ENCODE measurements at places on chromosomes 6 and 20.

DNA sequence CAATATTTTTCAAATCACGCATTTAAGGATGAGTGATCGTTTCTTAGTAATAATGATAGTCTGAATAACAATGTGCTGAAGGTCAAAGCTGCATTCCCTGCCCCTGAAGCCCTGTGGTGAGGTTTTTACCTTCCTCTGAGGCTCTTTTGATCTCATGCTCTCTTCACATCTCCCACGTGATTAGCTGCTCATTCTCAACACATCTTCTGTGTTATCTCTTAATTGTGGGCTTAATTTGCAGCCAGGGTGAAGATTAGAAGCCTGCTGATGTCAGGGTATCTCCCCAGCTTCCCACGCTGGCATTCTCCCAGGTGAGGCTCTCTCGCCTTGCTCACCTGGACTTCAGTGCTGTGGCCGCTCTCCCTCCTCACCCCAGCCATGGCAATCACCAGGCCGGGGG lies 109.7 kb upstream of the FOXQ1 start:
- H3K27me3 ChIP-seq = no peaks in the 10 kb centered on the region
- no peaks in the 10 kb centered on the region for H3K36me3 ChIP-seq
- H3K4me1 ChIP-seq = no peaks in the 10 kb centered on the region
- H3K4me3 ChIP-seq = no peak overlapping the region
- H3K27ac ChIP-seq = no peak overlapping the region

GRCh38 chr20:59733351-59733750 lies 129.0 kb downstream of the PHACTR3 start:
- no peak overlapping the region for H3K27ac ChIP-seq
- no peaks in the 10 kb centered on the region for H3K4me1 ChIP-seq
- H3K27me3 ChIP-seq = no peaks in the 10 kb centered on the region
- no peaks in the 10 kb centered on the region for H3K36me3 ChIP-seq
- no peak overlapping the region for H3K4me3 ChIP-seq
- DNase-seq = peak; percentile 11

DNA sequence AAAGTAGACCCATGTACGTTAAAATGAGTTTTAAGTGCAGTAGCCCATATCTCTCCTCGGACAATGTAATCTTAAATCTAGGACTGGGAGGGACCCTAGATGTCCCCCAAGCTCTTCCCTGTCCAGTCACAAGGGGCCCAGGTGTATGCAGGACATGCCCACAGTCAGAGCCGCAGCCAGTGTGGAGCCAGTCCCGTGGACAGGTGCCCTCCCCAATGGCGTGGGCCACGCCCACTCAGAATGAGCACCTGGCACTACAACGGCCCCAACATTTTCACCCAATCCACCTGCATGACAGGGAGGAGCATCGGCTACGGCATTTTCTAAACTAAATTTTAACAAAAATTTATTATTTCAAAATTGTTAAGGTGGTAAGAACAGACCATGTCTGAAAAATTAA lies 53.2 kb downstream of the WDR27 start:
- no peak for DNase-seq
- H3K27me3 ChIP-seq = no peaks in the 10 kb centered on the region
- H3K27ac ChIP-seq = no peak overlapping the region
- H3K36me3 ChIP-seq = no peaks in the 10 kb centered on the region
- no peak overlapping the region for H3K4me3 ChIP-seq

DNA sequence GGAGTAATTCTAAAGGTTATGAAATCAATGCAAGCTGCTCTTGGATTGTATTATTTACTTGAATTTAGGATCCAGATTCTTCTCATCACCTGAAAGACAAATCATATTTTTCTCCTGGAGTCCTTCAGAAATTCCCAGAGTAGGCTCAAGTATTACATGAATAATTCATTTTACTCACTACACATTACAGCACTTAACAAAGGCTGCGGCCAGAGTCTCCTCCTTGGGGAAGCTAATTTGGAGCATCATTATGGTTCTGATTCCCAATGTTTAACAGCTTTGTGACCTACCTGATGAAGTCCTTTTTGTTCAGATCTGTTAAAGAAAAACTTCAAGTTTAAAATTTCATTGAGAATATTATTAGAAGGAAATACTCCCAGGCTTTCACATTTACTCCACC lies 28.7 kb downstream of the GRIK2 start:
- H3K36me3 ChIP-seq = no peaks in the 10 kb centered on the region
- H3K27ac ChIP-seq = no peak overlapping the region
- no peaks in the 10 kb centered on the region for H3K4me1 ChIP-seq

GRCh38 chr6:169265486-169266131 lies 12.0 kb upstream of the THBS2 start:
- no peaks in the 10 kb centered on the region for H3K27me3 ChIP-seq
- no peak overlapping the region for H3K27ac ChIP-seq
- H3K4me3 ChIP-seq = no peak overlapping the region
- H3K4me1 ChIP-seq = peaks cover 4% of the 10 kb centered on the region

- H3K36me3 ChIP-seq = no peaks in the 10 kb centered on the region
- H3K27ac ChIP-seq = no peak overlapping the region
- DNase-seq = no peak
Measured at GRCh38 chr20:47859278-47859677, 74.0 kb upstream of the SULF2 start.

DNA sequence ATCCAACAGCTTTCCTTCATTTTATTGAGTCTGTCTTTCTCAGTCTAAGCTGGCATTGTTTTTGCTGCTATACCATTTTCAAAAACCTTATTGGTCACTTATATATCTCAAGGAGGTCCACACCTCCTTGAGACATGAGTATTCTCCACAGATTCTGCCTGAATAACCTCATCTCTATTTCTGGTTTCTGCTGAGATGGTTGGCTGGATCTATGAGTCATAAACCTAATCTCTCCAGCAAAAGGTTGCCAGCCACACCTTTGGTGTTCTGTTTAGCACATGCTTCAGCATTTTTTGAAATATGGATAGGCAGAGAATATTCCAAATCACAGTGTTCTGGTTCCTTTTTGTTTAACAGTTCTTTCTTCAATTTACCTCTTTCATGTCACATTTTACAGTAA lies 40.8 kb upstream of the TMEM244 start:
- no peaks in the 10 kb centered on the region for H3K36me3 ChIP-seq
- no peak overlapping the region for H3K27ac ChIP-seq
- H3K27me3 ChIP-seq = no peaks in the 10 kb centered on the region
- no peak for DNase-seq
- H3K4me1 ChIP-seq = no peaks in the 10 kb centered on the region
- no peak overlapping the region for H3K4me3 ChIP-seq

- DNase-seq = no peak
- H3K27ac ChIP-seq = no peak overlapping the region
- H3K4me1 ChIP-seq = no peaks in the 10 kb centered on the region
- no peaks in the 10 kb centered on the region for H3K27me3 ChIP-seq
- H3K36me3 ChIP-seq = peaks cover 3% of the 10 kb centered on the region
Measured at GRCh38 chr6:28371706-28372451, 22.1 kb downstream of the ZKSCAN3 start.

DNA sequence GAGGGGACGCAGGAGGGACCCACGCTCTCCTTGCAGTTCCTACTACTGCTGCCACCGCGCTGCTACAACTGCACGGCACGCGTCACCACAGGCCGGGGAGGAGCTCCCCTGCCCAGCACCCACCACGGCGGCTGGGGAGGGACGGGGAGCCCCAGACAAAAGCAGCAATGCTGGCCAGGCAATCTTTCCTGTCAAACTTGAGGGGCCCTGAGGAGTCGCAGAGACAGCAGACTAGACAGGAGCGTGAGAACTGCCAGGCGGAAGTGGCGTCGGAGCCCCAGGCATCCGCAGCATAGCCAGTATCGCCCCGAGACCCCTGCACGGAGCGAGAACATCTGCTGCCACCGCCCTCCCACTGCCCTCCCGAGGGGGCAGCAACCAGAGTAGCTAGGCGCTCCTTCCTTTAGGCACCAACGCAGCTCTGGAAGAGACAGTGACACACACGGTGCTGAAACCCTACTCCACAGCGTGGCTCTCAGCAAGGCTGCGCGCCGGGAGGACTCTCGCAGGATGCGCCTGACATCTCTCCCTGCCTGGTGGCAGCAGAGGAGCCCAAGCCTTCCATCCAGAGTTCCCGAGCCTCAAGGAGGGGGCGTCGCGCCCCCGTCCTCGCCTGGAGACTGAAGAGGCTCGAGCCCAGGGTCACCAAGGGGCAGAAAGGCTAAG lies 2.2 kb downstream of the TAF4 start:
- H3K27ac ChIP-seq = no peak overlapping the region
- H3K4me1 ChIP-seq = peaks cover 20% of the 10 kb centered on the region
- peak overlapping the region; percentile 69 for H3K4me3 ChIP-seq
- no peak for DNase-seq
- no peaks in the 10 kb centered on the region for H3K27me3 ChIP-seq

DNA sequence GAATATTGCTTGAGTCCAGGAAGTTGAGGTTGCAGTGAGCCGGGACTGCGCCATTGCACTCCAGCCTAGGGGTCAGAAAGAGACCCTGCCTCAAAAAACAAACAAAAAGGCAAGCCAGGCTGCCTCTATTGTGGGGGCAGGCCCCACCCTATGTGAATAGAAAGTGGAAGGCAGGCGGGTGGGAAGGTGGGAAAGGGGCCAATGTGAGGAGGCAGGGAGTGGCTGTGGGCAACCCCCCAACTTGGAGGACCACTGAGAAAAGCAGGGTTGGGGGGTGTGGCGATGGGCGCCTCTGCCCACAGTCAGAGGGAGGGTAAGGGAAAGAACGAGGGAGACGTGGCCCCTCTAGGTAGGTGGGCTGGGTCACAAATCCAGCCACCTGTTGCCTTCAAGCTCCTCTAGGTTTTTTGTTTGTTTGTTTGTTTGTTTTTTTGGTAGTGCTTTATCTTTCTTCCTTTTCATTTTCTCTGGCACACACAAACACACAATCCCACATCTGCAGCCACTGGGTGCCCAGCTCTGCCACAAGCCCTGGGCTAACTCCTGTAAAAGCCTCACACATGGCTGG lies 5.3 kb upstream of the AP5S1 start:
- no peaks in the 10 kb centered on the region for H3K27me3 ChIP-seq
- DNase-seq = no peak
- no peaks in the 10 kb centered on the region for H3K36me3 ChIP-seq

GRCh38 chr6:98636941-98637340 lies 197.4 kb upstream of the POU3F2 start:
- no peak for DNase-seq
- no peaks in the 10 kb centered on the region for H3K27me3 ChIP-seq
- no peaks in the 10 kb centered on the region for H3K4me1 ChIP-seq
- no peak overlapping the region for H3K27ac ChIP-seq
- H3K4me3 ChIP-seq = no peak overlapping the region

- no peaks in the 10 kb centered on the region for H3K27me3 ChIP-seq
- H3K4me3 ChIP-seq = no peak overlapping the region
- no peak for DNase-seq
- H3K36me3 ChIP-seq = no peaks in the 10 kb centered on the region
- no peaks in the 10 kb centered on the region for H3K4me1 ChIP-seq
Measured at GRCh38 chr6:51161752-51162151, 343.1 kb downstream of the TFAP2B start.
